NCI-H2081 treated with DMSO at 0.1 percent for 48 hours (cell line): ENCODE measurements at places on chromosomes 16 and 17.

GRCh38 chr16:56514845-56515244 lies 5.0 kb downstream of the BBS2 start:
- no peak for DNase-seq

DNA sequence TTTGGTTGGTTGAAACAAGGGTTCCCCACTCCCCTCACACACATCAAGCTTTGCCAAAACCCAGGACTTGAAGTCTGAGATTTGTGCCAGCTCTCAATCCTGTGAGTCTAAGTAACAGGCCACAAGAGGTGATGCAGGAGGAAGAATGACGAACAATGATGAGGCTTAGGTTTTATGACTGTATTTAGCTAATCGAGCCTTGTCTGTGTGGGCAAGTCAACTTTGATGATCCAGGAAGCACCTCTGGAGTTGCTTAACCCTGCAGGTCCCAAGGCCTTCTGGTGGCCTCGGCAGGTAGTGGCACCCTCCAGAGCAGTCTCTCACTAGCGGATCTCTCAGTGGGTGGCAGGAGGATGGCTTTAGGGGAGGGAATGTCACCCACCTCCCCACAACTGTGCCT lies 28.7 kb downstream of the CDK5RAP3 start:
- no peak for DNase-seq

DNA sequence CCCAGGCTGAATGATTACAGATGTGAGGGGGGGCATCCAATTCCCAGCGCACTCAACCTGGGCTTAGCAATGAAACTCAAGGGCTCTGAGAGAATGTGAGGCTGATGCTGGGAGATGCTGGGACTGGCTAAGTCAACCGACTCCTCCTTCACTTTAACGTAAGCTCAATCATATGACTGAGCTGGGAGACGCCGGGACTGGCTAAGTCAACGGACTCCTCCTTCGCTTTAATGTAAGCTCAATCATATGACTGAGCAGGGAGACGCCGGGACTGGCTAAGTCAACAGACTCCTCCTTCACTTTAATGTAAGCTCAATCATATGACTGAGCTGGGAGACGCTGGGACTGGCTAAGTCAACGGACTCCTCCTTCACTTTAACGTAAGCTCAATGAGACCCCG lies 179.4 kb downstream of the VPS53 start:
- DNase-seq: no peak

DNA sequence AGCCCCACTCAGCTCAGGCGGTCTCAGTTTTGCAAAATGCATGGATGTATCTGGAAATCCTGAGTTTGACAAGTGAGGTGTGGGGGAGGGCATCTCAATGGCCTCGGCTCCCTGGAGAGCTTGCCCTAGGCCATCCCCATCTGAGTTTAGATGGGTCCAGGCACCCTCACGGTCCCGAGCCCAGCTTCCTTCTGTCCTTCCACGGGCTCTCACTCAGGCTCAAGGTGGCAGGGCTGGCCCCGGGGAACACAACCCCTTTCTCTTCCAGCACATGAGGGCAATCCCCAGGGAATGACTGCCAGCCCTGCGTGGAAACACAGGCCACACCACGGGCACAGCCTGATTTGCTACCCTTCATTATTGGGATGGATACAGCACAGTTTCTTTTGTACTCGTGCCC lies 58.4 kb downstream of the AMFR start:
- no peak for DNase-seq

DNA sequence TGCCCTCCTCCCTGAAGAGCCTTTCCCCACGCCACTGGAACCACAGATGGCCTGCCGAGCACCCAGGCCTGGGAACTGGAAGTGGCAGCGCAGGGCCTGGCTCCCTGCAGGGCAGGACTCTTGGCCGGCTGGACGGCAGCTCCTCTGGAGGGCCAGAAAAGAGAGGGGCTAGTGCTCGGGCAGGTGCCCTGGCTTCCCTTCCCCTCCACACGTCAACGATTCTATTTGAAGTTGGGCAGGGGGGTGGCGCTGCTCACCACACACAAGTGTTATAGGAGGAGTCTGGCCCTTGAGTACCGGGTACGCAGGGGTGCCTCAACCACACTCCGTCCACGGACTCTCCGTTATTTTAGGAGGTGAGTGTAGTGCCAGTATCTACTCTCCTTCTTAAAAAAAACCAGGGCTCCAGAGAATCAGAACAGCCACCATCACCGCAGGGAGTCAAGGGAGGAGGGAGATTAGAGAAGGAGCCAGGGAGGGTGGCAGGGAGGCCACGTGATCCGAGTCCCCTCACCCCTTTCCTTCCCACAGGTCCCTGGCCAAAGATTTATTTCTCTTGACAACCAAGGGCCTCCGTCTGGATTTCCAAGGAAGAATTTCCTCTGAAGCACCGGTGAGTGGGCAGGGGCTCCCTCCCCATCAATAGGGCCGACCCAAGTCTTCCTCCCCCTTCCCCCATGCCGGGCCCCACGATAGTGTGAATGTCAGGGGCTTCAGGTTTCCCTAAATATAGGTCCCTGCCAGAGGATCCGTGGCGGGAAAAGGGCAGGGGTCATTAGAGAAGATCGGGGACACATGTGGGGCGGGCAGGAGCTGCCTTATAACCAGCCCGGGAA lies 1.4 kb upstream of the ALDOA start:
- DNase-seq: no peak

- DNase-seq: no peak
Observed at GRCh38 chr17:35432176-35433074, at the start of gene SLFN12. TSS of gene SLFN12 (minus strand) at chr17:35432500. CDS start at chr17:35423028, 9,472 bp downstream.

DNA sequence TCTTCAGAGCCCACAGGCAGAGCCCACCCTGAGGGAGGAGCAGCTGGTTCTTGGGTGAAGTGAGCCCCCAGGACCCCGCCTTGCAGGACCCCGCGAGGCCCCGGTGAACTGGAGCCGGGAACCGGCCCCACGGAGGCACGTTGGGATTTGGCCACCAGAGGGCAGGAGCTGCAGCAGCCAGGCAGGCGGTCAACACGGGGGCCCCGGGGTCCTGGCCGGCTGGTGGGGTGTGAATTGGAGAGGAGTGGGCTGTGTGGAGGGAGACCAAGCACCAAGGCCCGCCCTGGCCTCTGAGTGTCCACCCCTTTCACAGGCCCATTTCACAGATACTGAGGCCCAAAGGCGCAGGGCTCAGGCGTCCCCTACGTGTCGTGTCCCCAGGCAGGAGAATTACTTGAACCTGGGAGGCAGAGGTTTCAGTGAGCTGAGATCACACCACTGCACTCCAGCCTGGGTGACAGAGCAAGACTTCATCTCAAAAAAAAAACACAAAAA lies 2.2 kb downstream of the DPEP1 start:
- no peak for DNase-seq

DNA sequence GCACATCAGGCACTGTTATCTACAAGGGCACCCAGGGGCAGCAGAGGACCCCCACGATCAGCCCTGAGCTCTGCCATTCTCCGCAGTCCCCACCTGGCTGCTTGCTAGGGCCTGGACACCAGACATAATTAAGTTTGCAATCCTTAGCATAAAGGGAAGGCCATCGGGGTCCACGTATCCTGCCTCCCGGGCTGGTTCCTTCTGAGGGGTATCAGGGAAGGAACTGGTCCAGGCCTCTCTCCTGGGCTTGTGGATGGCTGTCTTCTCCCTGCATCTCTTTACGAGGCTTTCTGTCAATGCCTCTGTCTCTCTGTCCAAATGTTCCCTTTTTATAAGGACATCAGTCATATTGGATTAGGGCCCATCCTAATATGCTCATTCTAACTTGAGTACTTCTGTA lies 77.8 kb downstream of the CYLD start:
- no peak for DNase-seq

DNA sequence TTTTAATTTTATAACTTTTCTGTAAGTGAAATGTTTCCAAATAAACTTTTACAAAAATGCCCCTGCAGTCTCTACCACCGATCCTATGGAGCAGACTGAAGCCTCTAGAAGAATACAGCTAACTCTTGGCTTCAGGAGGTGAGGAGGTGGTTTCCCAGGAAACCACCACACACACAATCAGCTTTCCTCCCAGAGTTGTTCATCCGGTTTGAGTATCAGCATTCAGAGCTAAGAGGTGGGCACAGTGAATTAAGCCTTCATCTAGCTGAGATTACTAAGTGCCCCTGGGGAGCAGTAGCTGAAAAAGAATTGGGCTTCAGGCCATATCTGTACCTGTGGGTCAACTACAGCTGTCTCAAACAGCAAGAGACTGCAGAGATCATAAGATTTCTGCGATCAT lies 139.7 kb downstream of the AATF start:
- no peak for DNase-seq

DNA sequence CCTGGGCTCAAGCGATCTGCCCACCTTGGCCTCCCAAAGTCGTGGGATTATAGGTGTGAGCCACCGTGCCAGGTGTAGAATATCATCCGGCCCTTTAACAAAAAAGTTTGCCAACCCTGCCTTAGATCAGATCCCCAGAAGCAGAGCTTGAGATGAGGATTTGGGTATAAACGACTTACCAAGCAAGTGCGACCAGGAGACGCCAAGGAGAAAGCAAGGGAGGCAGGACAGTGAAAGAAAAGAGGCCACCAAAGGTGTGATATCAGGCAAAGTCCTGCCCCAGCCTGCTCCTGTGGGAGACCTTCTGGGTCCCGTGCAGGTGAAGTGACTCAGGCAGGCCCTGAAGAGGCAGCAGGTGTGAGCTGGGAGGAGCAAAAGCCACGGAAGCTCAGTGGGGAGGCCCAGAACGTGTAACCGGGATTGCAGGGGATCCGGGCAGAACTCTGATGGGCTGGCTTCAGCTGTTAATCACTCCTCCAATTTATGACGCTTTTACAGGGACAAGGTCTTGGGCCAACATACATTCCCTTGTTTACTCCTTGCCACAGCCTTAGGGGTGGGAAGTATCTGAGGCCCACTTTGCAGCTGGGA lies 14.1 kb upstream of the CALB2 start:
- no peak for DNase-seq

- no peak for DNase-seq
Observed at GRCh38 chr17:17063546-17064122, 21.4 kb downstream of the MPRIP start.

DNA sequence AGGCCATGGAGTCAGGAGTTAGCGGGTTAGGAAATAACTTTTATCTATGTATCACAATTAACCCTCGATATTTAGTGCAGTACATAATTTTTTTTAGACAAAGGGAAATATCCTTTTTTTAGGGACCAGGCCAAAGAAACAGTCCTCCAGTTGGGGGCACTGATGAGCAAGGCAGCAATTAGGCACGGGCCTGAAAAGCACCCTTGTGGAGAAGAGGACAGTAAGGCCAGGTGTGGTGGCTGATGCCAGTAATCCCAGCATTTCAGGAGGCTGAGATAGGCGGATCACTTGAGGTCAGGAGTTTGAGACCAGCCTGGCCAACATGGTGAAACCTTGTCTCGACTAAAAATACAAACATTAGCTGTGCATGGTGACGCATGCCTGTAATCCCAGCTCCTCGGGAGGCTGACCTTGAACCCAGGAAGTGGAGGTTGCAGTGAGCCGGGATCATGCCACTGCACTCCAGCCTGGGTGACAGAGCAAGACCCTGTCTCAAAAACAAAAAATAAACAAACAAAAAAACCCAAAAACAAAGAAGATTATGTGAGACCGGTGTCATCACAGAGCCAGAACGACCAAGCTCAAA lies 158.3 kb upstream of the NOL11 start:
- no peak for DNase-seq

GRCh38 chr17:75891022-75891604 lies 5.6 kb downstream of the TRIM65 start:
- DNase-seq: no peak

- no peak for DNase-seq
Observed at GRCh38 chr16:49594153-49594552, 220.5 kb downstream of the C16orf78 start.

GRCh38 chr17:7483255-7484066 lies 705 bp upstream of the POLR2A start:
- peak; percentile 67 for DNase-seq

DNA sequence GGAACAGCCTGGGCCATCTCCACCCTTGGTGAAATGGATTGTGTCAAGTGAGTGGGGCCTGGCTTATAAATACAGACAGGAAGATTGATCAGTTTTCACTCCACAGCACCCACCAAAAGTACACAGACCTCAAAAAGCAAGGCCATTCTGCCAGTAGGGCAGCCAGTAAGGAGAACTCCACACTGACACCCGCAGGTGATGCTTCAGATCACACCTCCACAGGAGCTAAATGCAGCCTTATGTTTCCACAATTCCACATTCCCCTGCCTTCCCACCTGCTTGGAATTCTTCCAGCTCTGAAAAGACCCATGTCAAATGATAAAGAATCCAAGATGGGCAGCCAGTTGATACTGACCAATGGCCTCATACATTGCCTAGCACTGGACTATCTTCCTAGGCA lies 191.1 kb downstream of the ZFHX3 start:
- DNase-seq: no peak

DNA sequence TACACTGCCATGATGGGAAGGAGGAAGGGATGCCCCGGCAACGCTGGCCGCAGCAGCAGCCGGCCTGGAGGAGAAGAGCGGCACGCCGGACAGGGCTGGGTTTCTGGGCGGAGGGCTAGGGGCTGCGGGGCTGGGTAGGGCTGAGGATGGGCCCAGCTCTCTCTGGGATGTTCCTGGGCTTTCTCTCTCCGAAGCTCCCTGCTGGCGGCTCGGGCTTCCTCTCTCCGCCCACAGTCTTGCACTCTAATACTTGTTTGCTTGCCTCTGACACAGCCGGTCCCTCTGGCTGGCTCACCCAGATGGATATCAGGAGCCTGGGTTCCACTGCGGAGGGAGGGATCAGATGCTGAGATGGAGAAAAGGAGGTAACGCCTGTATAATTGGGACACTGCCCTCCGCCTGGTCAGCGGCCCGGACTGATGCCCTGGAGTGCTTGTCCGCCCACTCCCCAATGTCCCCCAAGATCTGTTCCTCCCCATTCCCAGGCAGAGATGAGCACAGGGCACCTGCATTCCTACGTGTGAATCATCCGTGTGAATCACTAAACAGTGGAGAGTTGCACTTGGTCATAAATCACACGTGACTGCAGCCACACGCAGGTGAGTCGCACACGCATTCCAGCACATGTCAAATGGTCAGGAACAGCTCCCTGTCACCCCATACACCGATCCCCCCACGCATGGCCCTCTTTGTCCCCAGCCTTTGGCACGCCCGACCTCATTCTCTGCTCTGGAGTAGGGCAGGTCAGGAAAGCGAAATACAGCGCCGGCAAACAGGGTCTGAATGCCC lies at the start of gene ALOXE3:
TSS of gene ALOXE3 (minus strand) at position 535 of the 789 bp plus-strand sequence. CDS start at position 11, 524 bp downstream.
- no peak for DNase-seq

GRCh38 chr17:68820476-68820824 lies 134.7 kb downstream of the ABCA8 start:
- no peak for DNase-seq

- DNase-seq: no peak
Observed at GRCh38 chr16:75477680-75478473, 13.4 kb upstream of the TMEM170A start.

DNA sequence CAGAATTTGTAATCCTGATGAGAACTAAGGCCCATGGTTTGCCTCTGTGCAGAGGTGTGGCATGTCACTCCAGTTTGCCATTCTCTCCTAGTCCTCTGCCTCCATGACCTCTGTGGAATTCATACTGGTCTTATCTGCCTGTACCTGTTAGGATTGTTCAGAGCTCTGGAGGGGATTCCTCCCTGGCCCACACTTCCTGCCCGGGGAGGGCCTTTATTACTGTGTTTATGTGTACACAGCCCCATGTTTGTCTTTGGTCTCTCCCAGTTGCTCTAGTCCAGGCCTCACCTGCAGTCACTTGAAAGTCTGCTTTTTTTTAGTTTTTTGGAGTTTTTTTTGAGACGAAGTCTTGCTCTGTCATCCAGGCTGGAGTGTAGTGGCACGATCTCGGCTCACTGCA lies 36.4 kb downstream of the RHBDL3 start:
- no peak for DNase-seq
